HFF-Myc (cell line): ENCODE measurements at places on chromosomes 16 and 17.
A peak's percentile ranks its signal among the peaks of the same experiment; 100 is the strongest.

GRCh38 chr17:62150471-62150870 lies 85.4 kb upstream of the MED13 start:
- no peak for DNase-seq

DNA sequence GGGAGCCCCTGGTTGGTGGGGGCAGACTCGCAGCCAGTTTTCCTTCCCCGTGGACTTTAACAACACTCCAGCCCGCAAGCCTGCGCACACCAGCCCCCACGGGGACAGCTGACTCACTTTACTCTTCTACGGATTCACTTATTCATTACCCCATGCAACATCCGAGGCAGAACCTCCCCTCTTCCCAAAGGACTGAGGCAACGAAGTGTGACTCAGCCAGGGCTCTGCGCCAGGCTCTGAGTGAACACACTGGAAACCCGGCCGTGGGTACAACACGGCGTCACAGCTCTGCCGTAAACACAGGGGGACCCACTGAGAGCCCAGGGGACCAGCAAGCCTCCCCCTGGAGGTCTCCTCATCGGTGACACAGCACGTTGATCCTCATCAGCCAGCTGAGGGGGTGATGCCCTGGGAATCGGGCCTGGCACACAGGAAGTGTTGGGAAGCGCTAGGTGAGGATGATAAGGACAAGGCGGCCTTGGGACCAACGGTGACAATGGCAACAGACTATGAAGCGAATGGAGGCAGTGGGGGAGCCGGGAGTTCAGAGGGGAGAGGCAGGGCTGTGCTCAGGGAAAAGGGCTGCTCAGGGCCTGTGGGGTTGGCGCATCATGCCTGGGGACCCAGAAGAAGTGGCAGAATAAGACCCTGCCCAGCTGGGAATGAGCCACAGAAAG lies 14.6 kb downstream of the COTL1 start:
- peak; percentile 77 for DNase-seq

- no peak for DNase-seq
These were observed 26.8 kb downstream of the LMF1 start for GRCh38 chr16:943971-944370.

GRCh38 chr17:70158591-70158990 lies 10.7 kb upstream of the KCNJ2 start:
- DNase-seq: no peak

GRCh38 chr17:50798424-50799288 lies 31.3 kb upstream of the ANKRD40CL start:
- DNase-seq: no peak

DNA sequence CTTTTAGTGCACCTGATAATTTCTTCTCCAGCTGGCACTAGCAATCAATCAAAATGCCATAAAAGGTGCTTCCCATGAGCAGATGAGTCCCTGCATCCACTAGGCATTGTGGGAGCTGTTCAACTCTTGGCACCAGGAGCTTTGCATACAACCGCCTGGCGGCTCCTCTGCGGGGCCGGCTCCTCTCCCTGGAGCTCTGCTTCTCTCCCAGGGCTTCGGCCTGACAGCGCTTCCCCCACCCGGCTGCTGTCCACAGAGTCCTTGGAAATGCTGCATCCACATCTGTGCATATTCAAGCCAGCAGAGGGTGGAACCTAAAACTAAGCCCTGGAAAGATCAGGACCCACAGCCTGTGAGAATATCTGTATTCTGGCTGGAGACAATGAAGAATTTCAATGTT lies 62.9 kb downstream of the LMF1 start:
- DNase-seq: no peak

- DNase-seq: no peak
These were observed 64.0 kb downstream of the MYO18A start for GRCh38 chr17:29115961-29116803.

DNA sequence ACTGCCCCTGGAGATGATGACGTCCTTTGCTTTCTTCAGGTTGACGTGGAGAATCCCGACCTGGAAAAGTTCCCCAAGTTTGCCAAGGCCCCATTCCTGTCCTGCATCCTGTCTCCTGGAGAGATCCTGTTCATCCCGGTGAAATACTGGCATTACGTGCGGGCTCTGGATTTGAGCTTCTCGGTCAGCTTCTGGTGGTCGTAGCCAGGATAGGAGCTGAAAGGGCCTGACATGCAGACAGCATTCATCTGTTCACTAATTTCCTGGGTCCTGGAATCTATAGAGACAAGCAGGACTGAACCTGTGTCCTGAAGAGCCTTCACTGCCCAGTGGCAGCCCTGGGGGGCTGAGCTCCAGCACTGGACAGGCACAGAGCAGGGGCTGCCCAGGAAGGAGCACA lies 17.2 kb downstream of the KDM8 start:
- no peak for DNase-seq

DNA sequence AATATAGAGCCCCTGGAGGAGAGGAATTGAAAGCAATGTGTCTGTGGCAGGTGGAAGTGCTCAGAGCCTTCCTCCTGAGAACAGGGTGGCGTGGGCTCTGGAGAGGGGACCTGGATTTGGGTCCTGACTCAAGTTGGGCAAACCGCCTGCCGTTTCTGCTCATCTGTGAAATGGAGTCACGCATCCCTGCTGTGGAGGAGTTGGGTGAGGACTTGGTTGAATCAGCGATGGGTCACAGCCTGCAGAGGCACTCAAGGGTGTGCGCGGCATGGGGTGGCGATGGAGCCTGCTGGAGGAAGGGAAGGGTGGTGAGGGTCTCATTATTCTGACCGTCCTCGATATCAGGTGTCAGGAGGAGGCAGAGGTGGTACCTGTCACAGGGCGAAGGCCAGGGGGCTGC lies 3.1 kb downstream of the ADAD2 start:
- DNase-seq: no peak

DNA sequence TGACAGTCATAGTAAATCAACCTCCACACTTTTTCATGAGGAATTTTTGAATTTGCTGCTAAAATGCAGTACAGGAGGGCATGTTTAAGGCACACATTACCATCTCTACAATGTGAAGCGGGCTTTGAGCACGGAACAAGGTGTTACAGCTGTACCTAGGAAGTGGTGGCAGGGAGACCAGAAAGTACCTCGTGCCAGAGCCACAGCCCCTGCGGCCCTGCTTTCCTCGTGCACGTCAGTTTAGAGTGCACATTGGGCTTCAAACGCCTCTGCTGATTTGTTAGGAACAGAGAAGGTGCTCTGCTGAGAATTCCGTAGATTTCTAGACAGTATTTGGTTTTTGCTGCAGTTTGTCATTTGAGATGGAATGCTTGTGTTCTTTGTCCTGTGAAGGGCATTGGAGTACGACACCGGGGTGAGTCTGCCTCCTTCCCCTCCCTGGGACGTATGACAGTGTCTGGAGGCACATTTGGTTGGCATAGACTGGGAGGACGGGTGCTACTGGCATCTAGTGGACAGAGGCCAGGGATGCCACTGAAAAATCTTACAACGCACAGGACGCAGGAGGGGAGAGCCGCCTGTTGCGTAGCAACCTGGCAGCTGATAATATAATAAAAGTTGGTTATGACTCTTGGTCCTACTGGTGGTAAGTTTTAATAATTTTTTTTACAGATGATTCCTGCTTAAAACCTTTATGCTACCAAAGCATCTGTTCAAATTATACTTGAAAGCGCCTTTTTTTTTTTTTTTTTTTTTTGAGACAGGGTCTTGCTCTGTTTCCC lies 9.1 kb downstream of the FOXK2 start:
- no peak for DNase-seq

DNA sequence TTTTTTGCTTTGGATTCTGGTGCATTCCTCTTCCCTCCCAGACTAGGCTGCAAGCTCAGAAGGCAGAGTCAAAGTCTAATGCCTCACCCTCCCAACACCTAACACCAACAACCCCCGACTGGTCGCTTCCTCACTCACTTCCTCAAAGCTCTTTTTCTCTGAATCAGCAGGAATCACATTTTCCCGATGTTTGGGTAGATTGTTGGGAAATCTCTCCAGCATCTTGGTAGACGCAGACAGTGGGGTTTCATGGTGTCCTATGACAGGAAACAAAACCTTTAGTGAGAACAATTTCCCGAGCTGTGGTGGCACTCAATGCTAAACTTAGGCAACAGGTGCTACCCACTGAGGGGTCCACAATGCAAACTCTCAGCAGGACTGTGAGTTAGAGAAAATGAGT lies 39.9 kb upstream of the ICAM2 start:
- no peak for DNase-seq

- no peak for DNase-seq
These were observed 25.5 kb downstream of the C17orf58 start for GRCh38 chr17:67970783-67971182.

DNA sequence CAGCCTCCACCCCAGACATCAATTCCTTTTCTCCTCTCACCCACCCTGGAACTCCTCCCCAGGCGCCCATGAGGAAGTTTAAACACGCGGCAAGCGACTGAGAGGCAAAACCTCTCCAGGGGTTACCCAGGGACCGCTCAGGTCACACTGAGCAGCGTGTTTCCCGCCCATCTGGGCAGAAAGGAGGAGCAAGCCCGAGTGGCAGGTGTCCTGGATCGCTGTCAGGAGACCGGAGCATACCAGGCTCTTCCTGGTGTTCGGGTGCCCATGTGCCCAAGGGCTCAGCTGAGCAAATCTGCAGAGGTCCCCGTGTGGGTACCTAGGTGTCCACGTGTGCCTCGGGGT lies 491 bp downstream of the SLC25A19 start:
- no peak for DNase-seq

DNA sequence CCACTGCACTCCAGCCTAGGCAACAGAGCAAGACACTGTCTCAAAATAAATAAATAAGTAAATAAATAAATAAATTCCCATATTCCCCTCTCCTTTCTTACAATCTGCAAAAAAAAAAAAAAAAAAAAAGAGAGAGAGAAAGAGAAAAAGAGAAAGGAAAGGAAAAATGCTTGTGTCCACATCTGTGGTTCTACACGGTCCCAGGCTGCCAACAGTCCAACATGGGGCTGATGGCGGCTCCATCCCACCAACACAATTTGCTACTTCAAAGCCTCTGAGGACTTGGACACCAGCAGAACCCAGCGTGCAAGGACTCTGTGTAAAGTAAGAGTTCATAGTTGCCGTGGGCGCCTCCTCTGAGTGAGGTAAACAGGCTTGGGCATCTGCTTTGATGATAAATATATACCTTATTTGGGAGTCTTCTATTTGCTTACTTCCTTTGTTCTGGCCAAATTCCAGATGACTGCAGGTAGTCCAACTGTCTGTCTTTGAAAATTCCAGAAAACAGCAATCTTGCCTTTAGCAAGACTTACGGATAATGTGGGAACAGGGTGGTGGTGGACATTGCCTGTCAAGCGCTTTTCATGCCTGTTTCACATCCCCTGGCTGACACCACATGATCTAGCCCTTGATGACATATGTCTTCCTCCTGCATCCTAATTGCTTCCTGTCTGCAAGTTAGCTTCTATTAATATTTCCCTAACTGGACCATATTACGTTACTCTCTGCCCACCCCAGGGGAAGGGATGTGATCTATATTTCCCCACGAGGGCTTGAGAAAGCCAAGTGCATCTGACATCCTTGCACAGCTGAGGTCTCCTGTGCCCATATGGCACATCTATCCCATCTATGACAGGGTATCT lies 10.1 kb downstream of the LITAF start:
- DNase-seq: no peak

- peak; percentile 59 for DNase-seq
These were observed 29.3 kb downstream of the HIC1 start for GRCh38 chr17:2084036-2084765.

DNA sequence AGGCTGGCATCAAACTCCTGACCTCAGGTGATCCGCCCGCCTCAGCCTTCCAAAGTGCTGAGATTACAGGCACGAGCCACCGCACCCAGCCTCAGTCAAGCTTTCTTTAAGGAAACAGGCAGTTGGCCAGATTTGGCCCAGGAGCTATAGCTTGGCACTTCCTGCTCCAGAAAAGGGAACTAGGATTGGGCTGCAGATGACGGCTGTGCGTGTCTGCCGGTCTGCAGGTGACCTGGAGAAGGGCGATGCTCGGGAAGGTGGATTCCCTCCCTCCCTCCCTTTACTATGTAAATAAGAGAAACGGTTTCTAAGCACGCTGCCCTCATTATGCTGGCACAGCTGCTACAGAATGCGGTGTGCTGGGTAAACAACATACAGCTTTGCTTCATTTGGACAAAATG lies 215.9 kb downstream of the RPTOR start:
- DNase-seq: no peak

GRCh38 chr17:5683241-5683640 lies 98.9 kb upstream of the NLRP1 start:
- no peak for DNase-seq

DNA sequence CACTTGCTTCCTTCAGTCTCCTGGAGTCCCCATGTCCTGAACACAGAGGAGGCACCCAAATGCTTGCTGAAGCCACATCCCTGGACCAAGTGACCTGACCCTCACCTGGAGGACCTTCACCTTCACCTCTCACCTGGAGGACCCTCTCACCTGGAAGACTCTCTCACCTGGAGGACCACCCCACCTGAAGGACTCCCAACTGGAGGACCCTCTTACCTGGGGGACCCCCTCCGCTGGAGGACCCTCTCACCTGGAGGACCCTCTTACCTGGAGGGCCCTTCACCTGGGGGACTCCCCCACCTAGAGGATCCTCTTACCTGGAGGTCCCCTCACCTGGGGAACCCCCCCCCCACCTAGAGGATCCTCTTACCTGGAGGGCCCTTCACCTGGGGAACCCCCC lies 573 bp upstream of the CDK10 start:
- DNase-seq: no peak

DNA sequence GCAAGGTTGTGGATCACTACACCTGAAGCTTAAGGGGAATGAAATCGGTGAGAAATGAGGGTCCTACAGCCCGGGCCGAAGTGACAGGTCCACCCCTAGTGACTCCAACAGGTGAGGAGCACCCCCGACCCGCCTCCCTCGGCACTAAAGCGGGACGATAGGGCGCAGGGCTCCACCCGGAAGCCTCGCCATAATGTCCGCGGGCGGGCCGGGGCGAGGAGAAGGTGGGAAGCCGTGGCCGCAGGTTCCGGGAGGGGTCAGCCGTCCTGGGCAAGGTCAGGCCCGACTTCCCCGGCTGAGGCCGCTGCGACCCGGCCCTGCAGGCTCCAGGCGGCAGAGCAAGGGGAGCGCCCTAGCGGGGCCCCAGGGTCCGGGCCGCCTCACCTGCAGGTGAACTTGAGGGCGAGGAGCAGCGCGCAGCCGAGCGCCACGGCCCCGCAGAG lies 543 bp downstream of the TXNDC11 start:
- no peak for DNase-seq
